Sigmoid colon (tissue), 7 donors: ENCODE measurements at places on chromosomes 7 and 10. TPM values are rescaled to one million over a fixed set of nuclear protein-coding genes. Genes with fewer than 3 reads are reported as not detected.

DNA sequence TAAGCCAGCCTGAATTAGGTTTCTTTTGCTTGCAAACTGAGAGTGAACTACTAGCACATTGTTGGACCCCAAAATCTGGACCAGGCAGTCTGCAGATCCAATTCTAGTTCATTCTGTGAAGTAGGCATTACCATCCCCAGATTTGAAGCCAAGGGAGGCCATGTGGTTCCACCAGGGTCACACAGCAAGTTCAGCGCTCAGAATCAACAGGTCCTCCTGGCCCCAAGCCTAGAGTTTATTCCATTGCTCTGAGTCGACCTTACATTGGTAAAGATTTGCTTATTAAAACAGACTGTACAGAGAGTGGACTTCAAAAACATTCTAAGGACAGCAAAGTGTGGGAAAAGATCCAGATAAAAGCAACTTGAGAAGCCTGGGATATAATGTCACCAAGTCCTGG, 50.9 kb downstream of the AFAP1L2 start:
- DNase-seq: no peak

- no peak for DNase-seq
These were observed 29.2 kb upstream of the AP5Z1 start for GRCh38 chr7:4745971-4746919.

- DNase-seq: no peak
These were observed 42.9 kb downstream of the BLNK start for GRCh38 chr10:96228408-96228994.

Gene STAG3
- 0.36 TPM for total RNA-seq

- no peak for DNase-seq
These were observed at the start of gene FRMD4A for GRCh38 chr10:14330388-14331061. TSS of gene FRMD4A (minus strand) at chr10:14330924.

Gene ARL3
- total RNA-seq: 12.0 TPM

DNA sequence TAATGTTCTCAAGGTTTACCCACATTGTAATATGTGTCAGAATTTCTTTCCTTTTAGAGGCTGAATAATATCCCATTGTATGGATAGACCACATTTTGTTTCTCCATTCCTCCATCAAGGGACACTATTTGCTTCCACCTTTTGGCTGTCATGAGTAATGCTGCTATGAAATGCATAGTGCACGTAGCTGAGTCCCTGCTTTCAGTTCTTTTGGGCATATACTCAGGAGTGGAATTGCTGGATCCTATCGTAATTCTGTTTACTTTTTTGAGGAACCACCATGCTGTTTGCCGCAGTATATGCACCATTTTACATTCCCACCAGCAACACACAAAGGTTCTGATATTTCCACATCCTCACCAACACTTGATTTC, 60.0 kb downstream of the PRF1 start:
- no peak for DNase-seq
